ENCODE measurements at places on chromosomes 2 and 18.

DNA sequence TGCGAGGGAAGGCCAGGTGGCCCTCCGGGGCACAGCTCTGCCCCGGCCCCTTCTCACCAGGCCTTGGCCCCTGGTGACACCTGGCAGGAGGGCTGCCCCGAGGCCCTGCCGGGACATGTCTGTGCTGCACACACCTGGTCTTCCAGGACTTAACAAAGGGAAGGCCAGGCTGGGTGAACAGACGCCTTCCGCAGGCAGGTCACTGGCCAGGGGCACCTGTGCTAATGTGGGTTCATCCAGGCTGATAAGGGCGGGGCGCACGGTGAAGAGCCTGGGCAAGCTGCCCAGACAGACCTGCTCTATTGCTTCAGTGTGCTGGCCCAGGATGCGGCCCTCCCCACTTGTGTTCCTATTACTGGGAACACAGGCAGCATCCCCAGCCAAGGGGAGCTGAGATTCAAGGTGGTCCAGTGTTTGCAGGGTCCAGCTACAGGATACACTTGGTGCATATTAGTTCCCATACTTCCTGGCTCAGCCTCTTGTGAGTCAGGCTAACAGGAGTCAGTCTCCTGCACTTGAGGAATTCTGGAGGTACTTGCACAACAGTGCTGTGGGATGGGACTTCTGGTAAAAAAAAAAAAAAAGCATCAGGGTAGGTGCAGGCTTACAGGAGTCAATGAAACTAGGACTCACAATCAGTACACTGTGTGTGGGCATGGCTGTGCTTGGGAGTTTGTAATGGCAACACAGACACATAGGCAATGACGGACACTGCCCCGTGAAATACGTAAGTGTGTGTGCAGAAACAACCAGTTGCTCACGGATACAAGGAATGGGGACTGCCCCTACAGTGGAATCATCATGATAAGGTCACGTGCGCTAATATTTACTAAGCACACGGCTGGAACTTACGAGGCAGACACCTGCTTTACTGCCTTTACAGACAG, 261.4 kb downstream of the TWIST2 start:
- DNase-seq, result no peak

DNA sequence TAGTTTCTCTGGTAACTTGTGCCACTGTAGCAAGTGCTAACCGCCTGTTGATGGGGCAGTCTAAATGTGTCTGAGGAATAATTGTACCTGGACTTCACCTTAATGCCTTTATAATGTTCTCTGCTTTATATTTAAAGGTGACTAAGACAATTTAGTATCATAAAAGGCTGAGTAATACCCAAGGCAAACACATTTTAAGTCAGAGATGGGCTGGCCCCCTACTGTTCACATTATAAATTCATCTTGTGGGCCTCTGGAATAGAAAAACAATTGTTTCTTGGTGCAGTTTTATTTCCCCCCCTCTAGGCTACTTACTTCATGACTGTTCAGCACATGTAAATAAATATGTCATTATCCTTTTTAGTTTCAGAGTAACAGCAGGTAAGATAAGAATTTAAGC, 559.3 kb upstream of the PIK3C3 start:
- no peak for DNase-seq

DNA sequence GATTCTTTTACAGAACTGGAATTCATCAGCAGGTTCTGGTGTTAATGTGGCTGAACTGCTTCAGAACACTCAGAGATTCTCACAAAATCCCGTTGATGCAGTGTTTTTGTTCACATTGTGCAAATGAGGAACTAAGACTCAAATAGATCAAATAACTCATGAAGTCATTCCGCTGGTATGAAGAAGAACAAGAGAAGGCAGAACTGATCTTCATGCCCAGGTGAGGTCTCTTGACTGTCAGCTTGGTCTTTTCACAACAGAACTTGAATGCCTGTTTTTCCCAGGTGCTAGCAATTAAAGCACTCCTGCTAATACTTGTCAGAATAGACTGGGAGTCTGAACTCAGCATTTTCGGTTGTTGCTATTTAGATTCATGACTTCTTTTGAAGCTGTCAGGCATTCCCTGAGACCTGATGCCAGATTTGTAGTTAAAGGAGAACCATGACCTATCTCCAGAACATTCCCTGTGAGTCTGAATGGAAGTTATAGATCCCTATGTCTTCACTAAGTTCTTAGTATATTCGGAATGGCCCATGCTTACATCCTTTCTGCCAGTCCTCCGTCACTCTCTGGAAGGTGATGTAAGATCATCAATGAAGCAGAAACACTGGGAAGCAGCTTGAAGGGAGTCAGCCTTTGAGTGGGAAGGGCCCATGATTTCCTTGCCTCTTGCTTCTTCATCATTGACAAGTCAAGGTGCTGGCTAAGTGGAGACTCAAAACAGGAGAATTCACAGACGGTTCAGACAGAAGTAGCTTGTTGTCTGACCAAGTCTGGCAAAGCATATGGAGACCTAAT, 155.7 kb downstream of the MTCL1 start:
- no peak for DNase-seq

DNA sequence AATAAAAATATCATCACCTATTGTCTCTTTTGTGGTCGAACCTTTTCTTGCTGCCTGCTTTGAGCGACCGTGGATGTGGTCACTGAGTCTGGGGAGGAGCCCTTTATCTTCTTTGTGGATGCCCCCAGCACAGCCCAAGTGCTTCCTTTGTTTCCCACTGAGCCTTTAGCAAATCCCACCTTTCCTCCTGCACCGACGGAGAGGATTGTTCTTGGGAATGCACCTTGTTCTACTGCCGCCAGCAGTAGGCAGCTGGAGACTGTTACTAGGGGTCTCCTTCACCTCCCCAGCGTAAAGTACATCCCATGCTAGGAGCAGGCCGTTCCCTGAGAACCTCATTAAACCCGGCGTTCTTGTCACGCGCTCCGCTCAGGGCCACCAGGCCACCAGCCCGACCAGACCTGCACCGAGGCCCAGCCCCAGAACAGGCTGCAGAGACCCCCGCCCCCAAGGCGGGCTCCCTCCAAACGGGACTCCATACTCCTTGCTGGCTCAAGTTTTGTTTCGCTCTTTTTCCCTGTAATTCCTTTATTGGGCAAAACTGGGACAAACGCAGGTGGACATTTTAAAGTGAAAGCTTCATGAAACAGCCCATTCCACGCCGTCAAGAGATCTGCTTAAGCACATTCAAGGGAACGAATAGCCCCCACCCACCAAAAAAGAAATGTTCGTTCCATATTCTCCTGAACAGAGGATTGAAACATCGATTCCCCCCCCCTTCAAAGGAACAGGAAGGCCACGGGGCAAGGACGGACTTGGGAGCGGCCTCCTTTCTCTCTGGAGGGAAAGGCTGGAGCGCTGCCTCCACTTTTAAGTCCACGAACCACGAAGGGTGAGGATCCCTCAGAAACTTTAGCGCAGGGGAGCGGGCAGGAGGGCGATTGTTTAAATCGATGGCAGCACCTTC, 1.1 kb upstream of the MAT2A start:
- DNase-seq, result no peak

DNA sequence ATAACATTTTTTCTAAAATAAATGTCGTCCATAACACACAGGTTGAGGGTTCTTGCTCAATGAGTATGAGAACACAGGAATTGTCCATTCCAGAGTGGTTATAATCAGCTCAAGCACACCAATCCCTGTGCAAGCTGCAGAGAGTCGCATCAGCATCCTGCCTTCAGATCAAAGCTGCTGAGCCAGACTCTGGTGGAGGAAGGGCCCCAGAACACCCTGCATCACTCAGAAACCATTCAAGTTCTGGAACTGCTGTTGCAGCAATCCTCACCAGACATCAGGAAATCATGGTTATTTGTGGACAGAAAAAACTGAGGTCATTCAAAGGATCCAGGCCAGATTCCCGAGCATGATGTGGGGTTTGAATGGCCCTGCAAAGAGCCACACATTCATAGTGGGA, 44.5 kb downstream of the DNER start:
- DNase-seq, result no peak
